Glutamatergic neuron (in vitro differentiated cells): ENCODE measurements at places on chromosomes 6 and 20. TPM values are rescaled to one million over a fixed set of nuclear protein-coding genes. Genes with fewer than 3 reads are reported as not detected.

DNA sequence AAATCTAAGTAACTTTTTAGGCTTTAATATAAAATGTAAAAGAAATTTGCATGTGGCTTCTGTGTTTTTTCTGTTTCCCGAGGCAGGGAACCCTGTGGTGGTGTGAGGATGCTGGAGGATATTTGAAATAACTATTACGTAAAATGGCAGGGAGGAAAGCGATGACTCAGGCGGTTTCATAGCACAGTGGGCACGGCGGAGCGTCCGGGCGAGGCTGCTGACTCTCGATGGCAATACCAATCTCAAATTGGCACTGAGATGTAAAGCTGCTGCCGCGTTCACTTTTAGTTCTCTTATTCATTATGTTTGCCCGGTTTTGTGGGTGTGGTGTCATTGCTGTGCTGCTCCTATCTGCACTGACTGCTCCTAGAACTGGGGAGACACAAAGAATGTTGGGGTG lies 254.3 kb downstream of the THBS2 start:
- DNase-seq, result no peak

DNA sequence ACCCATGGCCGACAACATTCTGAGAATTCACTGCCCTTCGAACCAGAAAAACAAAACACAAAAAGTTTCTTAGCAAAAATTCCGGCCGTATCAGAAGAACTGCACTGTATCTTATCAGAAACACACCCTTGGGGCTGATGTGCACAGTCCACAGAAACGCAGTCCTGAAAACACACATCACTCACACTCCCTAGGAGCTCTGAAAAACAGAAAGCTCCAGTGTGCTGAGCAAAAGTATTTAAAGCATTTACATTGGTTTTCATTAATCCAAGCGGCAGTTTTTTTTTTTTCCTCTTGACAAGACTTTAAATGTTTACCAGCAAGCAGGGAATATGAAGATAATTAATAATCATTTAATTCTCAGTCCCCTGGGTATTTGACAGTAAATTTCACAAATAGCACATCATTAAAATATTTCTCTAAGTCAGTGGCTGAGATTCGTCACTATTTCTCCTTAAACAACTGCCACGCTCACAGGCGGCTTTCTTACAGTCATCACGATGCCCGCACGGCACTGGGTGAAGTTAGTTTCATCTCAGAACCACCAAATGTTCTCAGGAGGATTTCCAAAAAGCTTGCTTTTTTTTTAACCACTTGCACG lies 13.3 kb downstream of the NFATC2 start:
- no peak for DNase-seq

- DNase-seq, result no peak
These were observed 368.2 kb downstream of the SYNE1 start for GRCh38 chr6:152268846-152269442.

DNA sequence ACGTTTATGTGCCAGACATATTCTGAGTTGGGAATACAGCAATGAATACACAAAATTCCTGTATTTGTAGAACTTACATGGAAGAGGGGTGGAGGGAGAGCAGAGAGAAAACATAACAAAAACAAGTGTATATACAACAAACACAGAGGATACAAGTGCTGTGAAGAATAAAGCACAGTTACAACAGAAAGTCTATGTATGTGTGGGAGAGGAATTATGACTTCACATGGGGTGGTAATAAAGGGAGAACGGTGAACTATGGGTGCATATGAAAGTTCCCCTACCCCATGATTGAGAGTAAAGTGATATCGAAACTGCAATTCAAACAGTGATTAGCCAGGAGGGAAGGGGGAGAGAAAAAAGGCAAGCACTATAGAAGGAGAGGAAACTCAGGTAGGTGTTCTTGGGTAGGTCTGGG lies 24.6 kb downstream of the HBS1L start:
- no peak for DNase-seq

Gene RIMS1
- 12.3 TPM for total RNA-seq

Gene NKX2-4
- not detected for total RNA-seq
